ENCODE measurements at places on chromosomes 4 and X.

DNA sequence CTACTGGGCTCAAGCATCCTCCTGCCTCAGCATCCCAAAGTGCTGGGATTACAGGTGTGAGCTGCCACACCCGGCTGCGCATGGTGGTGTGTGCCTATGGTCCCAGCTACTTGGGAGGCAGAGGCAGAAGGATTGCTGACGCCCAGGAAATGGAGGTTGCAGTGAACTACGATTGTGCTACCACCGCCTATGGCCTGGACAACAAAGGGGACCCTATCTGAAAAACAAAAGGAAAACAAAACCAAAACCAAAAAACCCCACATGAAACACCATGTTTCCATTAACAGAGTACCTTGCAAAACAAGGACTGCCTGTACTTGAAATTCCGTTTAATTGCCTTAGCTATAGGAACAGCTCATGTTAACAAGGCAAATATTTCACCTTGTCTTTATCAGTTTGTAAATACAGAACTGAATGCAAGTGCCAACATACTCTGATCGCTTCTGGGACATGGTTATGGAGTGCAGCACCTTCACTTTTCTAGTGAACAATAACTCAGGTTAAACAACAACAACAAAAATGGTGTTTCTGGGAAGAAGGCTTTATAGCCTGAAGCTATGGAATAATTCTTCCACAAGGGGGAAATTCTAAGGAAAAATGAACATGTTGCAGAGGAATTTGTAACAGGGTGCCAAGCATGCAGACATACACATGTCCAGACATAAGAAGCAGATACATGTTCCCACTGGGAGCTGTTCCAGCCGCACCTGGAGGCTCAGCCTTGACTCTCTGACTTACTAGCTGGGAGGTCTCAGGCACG lies 73.2 kb upstream of the STS start:
- no peak for DNase-seq

DNA sequence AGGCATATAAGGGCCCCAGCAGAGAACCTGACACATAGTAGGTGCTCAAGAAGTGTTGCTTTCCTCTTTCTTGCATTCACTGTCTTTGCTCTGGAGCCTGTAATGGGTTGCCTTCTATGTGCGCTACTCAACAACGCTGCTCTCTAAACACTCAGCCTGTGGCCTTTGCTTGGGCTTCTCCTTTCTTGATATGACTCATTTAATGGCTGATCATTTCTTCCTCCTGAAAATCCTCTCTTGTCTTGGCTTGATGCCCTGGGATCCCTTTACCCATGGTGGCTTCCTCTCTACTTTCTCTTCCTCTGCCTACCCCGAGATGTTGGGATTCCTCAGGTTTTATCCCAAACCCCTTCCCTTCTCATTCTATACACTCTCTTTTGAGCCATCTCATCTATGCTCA lies 19.9 kb upstream of the PJA1 start:
- DNase-seq = no peak

DNA sequence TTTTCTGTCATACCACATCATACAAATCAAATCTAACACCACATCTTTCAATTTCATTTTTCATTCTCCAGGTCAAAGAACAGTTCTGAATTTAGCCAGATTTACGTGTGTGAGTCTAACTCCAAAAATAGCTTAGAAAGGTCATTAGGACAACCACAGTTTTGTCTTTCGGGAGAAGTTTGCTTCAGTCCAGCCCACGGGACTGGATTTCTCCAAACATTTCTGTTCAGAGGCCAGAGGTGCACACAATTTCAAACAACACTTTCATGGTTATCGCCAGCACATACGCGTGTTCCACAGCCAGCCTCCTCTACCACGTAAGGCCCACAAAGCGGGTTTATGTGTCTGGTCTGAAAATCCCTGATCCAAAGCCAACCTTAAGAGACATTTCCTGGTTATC lies 65.9 kb downstream of the VEGFC start:
- DNase-seq = no peak

DNA sequence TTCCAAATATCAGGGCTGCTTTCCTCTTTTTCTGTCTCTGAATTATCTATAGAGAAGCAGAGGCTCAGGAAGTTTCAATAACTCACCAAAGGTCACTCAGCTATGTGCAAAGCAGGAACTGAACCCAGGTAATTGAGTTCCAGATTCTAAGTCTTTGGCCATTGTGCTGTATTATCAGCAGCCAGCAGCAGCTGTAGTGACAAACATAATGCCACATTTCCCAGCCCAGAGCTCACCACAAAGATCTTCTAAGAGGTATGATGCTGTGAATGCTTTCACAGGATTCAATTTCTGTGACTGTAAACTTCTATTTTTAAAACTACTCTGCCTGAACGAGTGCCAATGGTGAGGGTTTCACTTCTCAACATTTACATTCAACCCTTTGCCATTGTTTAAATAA lies 56.4 kb downstream of the SPOCK3 start:
- DNase-seq = no peak

DNA sequence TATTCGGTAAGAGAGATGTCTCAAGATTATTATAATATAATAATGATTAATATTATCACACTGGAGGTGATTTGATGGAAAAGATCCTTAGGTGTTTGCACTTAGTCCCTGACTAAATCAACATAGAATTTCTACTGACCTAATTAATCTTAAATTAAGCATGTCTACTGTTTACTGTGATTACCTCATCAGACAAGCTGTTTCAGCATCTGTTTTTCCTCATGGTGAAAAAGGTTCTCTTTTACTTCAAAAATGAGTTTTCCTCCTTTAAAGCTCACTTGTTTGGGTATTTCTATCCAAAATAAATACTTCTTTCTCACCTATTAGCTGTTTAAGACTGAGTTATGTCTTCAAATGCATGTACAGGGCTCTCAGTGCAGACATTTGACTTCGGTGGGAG lies 407.8 kb downstream of the NKX6-1 start:
- no peak for DNase-seq

- peak; percentile 59 for DNase-seq
Measured at GRCh38 chr4:154854362-154854761, 73.3 kb downstream of the RBM46 start.

- DNase-seq = no peak
Measured at GRCh38 chr4:77917601-77918000, 55.0 kb downstream of the MRPL1 start.

GRCh38 chrX:115912372-115912897 lies 258.1 kb upstream of the AGTR2 start:
- peak; percentile 24 for DNase-seq

GRCh38 chr4:41061482-41062185 lies 152.7 kb downstream of the APBB2 start:
- DNase-seq = no peak

DNA sequence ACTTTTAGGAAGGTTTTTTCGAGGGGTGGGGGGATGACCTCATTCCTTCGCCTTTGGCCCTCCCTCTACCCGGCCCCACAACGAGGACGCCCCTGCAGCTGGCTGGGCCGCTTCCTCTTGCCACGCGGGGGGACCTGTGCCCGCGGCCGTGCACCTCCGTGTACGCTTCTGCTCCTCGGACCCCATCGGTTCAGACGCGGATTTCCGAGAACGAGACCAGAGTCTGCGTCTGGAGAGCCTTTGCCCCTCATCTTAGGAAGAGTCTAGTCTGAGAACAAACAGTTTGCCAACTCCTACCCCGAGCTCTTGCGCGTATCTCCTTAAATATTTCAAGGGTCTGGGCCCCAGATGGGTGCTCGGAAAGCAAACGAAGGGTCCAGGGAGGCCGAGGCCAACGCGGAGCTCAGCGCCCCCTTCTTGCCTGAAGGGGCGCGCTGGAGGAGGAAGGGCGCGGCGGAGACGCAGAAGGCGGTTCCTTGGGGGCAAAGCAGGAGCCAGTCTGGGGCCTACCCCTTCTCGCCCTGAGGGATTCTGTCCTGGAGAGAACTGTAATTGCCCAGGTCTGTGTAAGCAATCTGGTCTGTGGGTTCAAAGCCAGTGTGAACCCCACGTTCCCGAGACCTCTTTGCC lies 3.9 kb upstream of the SFRP2 start:
- no peak for DNase-seq

GRCh38 chrX:103210056-103210455 lies 4.9 kb upstream of the BEX4 start:
- DNase-seq = no peak

GRCh38 chrX:19017271-19017670 lies 33.4 kb upstream of the PHKA2 start:
- peak; percentile 61 for DNase-seq

DNA sequence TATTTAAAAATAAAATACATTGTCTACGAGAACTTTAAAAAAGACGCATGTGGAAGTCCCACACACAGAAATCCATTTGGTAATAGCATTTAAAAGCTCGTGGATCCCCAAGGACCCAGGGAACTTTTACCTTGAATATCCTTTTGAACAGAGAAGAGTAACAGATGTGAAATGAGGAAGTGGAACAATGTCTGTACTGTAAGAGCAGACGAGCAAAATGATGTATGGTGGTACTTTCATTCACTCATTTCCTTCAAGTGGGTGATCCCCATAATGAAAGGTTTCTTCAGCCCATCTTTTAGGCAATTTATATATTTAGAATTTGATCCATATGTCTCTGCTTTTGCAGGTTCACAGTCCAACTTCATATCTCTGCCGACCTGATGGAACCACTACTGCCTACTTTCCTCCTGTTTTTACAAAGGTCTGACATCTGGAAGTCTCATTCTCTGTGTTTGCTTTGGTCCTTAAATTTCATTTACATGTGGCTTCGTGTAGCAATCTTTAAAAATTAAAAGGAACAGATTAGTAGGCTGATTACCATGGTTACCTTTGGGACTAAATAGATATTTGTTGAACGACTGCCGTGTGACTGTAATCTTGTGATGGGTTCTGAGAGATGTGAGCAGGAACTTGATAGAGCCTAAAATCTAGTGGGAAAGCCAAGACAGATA lies 188.4 kb downstream of the PALLD start:
- peak; percentile 6 for DNase-seq

- no peak for DNase-seq
Measured at GRCh38 chrX:81259714-81260395, 58.0 kb downstream of the SH3BGRL start.

DNA sequence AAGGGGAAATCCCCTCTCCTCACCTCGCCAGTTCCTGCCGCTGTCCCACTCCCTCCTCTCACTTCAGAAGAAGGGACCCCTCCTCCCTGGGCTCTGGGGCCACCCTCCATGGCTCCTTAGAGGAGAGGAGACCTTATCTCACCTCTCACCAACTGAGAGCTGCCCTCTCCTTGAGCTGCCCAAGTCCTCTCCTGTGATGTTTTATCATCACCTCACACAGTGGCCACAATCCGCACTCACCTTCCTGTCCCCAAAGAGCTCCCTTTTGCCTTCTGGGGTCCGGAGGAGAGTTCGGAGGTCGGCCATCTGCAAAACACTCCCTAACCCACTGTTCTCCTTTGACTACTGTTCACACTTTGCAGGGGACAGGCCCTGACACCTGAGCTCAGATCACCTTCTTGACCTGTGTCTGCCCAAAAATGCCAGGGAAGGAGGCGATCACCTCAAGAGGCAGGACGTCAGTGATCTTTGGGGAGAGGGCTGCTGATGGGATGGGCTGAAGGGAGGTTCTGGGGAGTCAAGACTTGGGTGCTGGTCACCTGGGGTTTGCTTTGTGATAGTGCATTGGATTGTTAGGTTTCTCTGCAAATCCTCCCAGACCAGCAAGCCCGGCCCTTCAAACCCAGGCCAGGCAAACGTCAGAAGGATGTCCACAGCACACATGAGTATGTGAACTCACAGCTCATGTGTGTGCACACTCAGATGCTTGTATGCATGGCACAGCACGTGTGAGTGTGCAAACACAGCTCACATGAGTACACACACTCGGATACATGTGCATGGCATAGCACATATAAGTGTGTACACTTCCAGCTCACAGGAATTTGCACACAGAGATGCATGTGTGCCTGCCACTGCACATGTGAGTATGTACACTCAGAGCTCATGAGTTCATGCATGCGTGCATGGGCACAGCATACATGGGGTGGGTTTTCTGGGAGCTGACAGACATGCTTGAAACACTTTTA lies 41.8 kb downstream of the HTRA3 start:
- DNase-seq = no peak

GRCh38 chr4:142416121-142416520 lies 430.0 kb downstream of the INPP4B start:
- no peak for DNase-seq

DNA sequence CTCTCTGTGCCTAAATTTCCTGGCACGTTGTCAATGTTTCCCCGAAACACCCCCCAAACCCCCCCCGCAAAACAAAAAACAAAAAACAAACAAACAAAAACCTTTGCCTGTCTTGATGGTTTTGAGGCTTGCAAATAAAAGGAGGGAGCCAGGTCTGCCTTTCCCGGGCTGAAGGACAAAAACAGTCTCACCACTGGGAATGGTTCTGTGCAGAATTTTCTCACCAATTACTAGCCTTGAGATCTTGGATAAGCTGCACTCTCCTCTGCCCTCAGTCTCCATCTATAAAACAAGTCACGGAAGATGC lies 15.5 kb downstream of the NKX3-2 start:
- no peak for DNase-seq

GRCh38 chr4:10225096-10225495 lies 108.5 kb upstream of the WDR1 start:
- no peak for DNase-seq

Data from NCI-H1417 (cell line).